ENCODE measurements at places on chromosomes 7 and 10. TPM values are rescaled to one million over a fixed set of nuclear protein-coding genes. Genes with fewer than 3 reads are reported as not detected.

VSTM2A gene
- not detected for total RNA-seq

HEPACAM2 gene
- not detected for total RNA-seq

SUN3 gene
- total RNA-seq = not detected

INSYN2A gene
- 0.27 TPM for total RNA-seq

PLXDC2 gene
- total RNA-seq = 11.2 TPM

IQUB gene
- total RNA-seq = 0.81 TPM

CDC14C gene
- total RNA-seq = not detected

SPDYE16 gene
- 0.09 TPM for total RNA-seq

VGF gene
- not detected for total RNA-seq

GNAI1 gene
- 46.7 TPM for total RNA-seq

OPALIN gene
- total RNA-seq = not detected

PRSS1 gene
- not detected for total RNA-seq

CADPS2 gene
- 26.9 TPM for total RNA-seq

SPDYE2B gene
- 0.16 TPM for total RNA-seq

HOXA4 gene
- total RNA-seq = 0.57 TPM

KLF14 gene
- total RNA-seq = not detected

SFMBT2 gene
- total RNA-seq = 0.25 TPM

MET gene
- total RNA-seq = 7.5 TPM

MINDY4 gene
- total RNA-seq = 13.2 TPM

MEIG1 gene
- not detected for total RNA-seq

STEAP1B gene
- total RNA-seq = 38.6 TPM

PRSS37 gene
- total RNA-seq = not detected

PNLIPRP2 gene
- total RNA-seq = not detected

GIMAP6 gene
- total RNA-seq = 0.18 TPM
